ENCODE measurements at places on chromosomes 13 and 19.

DNA sequence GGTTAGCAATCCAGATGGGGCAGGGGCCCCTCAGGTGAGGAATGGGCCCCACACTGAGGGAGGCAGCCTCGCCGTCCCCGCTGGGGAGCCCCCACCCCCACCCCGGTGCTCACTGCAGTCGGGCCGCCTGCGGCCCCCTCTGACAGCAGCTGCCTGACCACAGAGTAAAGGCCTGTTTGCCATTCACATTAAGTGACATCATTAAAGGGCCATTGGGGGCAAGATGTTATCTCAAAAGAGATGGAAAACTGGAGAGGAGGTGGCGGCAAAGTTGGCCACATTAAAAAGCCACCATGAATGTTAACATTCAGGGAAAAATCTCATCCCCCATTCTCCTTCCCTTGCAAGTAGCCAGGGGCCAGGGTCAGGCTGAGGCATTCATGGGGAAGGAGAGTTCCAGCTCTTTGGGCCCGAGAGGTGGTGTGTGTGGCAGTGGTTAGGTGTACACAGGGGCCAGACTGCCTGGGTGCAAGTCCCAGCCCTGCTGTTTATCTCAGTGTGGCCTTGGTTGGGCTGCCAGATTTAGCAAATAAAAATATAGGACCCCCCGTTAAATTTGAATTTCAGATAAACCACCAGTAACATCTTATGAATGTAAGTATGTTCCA lies 20.9 kb downstream of the VSTM2B start:
- DNase-seq = no peak

GRCh38 chr19:3949997-3950859 lies 17.4 kb downstream of the NMRK2 start:
- no peak for DNase-seq

DNA sequence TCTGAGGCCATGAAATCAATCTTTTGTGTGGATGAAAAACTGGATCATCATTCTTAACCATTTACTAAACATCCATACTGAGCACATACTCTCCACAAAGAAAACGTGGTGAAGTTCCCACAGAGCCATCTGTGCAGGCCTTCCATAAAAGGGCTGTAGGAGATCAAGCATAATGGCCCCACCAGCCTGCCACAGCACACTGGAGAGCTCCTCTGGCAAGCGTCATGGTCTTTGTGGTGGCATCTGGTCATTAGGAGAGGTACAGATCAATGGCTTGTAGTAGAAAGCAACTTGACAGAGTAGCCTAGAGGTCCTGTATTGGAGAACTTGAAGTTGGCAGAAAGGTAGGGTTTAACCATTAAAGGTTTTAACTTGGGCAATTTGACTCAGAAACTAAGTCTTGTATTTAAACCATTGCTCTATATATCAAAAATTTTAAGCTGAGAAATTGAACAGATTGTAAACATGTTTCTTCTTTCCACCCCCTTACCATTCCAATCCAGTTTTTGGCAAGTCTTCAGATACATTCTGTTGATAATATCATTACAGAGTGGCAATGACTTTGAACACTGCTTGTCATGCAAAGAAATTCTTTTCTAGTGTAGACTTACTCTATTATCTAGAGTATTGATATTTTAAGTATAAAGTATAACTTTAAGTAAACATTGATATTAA lies 128.3 kb downstream of the LMO7 start:
- no peak for DNase-seq

GRCh38 chr19:30602661-30603350 lies 230.6 kb downstream of the ZNF536 start:
- DNase-seq = no peak

GRCh38 chr19:35713904-35714495 lies 3.8 kb upstream of the KMT2B start:
- DNase-seq = no peak

- DNase-seq = peak; percentile 98
These were observed at the start of gene CIRBP for GRCh38 chr19:1269065-1269477. Gene CIRBP, plus strand, starts transcription at chr19:1269332. Its CDS starts 1,602 bp downstream, at chr19:1270934.

DNA sequence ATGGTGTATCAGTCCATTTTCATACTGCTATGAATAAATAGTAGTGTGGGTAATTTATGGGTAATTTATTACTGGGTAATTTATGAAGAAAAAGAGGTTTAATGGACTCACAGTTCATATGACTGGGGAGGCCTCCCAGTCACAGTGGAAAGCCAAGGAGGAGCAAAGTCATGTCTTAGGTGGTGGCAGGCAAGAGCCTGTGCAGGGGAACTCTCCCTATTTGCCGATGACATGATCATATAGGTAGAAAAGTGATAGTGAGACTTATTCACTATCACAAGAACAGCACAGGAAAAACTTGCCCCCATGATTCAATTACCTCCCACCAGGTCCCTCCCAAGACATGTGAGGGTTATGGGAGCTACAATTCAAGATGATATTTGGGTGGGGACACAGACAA lies 1137.7 kb downstream of the UQCRFS1 start:
- no peak for DNase-seq

GRCh38 chr19:45439569-45440258 lies 16.0 kb upstream of the ERCC1 start:
- DNase-seq = no peak
